ENCODE measurements at places on chromosomes 2 and 18. TPM values are rescaled to one million over a fixed set of nuclear protein-coding genes. Genes with fewer than 3 reads are reported as not detected.

DNA sequence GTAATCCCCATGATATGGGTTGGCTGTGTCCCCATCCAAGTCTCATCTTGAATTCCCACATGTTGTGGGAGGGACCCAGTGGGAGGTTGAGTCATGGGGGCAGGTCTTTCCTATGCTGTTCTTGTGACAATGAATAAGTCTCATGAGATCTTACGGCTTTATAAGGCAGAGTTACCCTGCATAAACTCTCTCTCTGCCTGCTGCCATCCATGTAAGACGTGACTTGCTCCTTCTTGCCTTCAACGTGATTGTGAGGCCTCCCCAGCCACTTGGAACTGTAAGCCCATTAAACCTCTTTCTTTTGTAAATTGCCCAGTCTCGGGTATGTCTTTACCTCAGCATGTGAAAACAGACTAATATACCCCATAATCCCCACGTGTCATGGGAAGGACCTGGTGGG lies 61.9 kb upstream of the LDAH start:
- peaks cover 4% of the 10 kb centered on the region for H3K27me3 ChIP-seq
- H3K4me1 ChIP-seq = no peaks in the 10 kb centered on the region
- no peaks in the 10 kb centered on the region for H3K36me3 ChIP-seq
- H3K27ac ChIP-seq = no peak overlapping the region
- no peak overlapping the region for H3K4me3 ChIP-seq
- DNase-seq = no peak

- H3K4me1 ChIP-seq = no peaks in the 10 kb centered on the region
- no peak overlapping the region for H3K27ac ChIP-seq
- H3K36me3 ChIP-seq = peaks cover 2% of the 10 kb centered on the region
- no peak for DNase-seq
Observed at GRCh38 chr2:8368463-8368862, 313.4 kb upstream of the ID2 start.

Gene RND3
- not detected for total RNA-seq

Gene DSG1
- total RNA-seq = not detected

- H3K27me3 ChIP-seq = peaks cover 10% of the 10 kb centered on the region
- no peak overlapping the region for H3K27ac ChIP-seq
- H3K4me1 ChIP-seq = no peaks in the 10 kb centered on the region
- DNase-seq = no peak
Observed at GRCh38 chr2:199348871-199349270, 108.9 kb downstream of the SATB2 start.

GRCh38 chr2:21005700-21006422 lies 38.0 kb downstream of the APOB start:
- H3K4me3 ChIP-seq = no peak overlapping the region
- DNase-seq = no peak
- H3K4me1 ChIP-seq = no peaks in the 10 kb centered on the region
- H3K27ac ChIP-seq = no peak overlapping the region
- no peaks in the 10 kb centered on the region for H3K36me3 ChIP-seq

DNA sequence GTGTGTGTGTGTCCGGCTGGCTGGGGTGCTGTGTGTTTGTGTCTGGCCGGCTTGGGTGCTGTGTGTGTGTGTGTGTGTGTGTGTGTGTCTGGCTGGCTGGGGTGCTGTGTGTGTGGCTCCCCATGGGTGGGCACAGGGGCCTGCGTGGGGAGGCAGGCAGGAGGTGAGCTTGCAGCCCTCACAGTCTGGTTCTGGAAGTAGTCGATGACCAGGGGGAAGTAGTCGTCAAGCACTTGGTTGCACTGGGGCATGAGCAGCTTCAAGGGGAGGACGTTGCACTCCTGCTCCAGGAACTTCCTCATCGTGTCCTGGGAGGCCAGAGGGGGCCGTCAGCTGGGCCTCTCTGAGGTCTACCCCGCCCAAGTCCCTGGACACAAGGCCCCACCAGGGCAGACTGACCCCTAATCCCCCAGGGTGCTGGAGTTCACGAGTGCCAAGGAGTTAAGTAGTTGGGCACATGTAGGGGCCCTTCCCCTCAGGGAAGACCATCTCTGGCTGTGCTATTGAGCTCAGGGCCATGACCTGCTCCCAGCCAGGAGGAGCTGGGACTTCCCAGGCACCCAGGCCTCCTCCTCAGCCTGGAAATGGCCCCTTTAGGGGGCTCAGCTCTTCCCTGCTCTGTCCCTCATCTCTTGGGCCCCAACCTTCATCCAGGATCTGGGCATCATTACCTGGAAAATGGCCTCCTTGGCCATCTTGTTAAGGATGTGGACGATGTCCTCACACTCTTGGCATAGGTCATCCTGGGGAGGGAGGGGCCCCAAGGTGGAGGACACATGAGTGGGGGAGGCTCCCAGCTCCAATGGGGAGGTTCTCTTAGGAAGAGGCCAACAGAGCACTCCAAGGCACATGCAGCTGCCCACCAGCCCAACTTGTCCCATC lies 1.3 kb downstream of the SFTPB start:
- DNase-seq = no peak
- H3K27ac ChIP-seq = no peak overlapping the region
- no peaks in the 10 kb centered on the region for H3K27me3 ChIP-seq
- H3K4me1 ChIP-seq = no peaks in the 10 kb centered on the region
- no peaks in the 10 kb centered on the region for H3K36me3 ChIP-seq
- no peak overlapping the region for H3K4me3 ChIP-seq

Gene EPB41L3
- 13.4 TPM for total RNA-seq

DNA sequence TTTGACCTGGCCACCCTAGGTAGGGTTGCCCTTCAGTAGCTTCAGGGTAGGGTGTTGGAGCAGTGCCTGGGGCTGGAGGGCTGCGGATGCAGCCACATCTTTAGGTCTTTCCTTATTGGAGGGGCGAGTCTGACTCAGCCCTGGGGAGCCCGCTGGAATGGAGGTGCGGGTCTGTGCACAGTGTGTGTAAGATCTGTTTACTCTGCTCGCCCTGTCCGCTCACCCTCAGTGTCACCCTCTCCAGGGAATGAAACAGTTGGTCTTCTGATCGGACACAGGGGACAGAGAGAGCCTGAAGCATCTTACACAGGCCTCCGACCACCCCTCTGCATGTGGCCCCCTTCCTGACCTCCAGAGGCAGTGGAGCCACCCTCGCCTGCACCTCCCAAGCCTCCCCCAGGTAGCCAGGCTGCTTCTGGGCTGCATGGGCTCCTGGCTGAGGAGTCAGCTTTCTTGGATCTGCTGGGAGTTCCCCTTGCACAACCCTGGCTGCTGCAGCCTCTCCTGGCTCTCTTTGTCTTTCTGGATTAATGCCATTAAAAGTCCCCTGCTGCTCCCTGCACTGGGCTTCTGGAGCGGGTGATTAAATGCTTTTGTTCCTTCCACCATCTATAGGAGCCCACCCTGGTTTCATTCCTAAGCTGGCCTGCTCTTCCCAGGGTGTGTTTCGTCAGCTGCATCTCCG lies 82.6 kb downstream of the ASB1 start:
- no peaks in the 10 kb centered on the region for H3K27me3 ChIP-seq
- H3K36me3 ChIP-seq = no peaks in the 10 kb centered on the region
- DNase-seq = no peak
- no peak overlapping the region for H3K27ac ChIP-seq
- no peak overlapping the region for H3K4me3 ChIP-seq

DNA sequence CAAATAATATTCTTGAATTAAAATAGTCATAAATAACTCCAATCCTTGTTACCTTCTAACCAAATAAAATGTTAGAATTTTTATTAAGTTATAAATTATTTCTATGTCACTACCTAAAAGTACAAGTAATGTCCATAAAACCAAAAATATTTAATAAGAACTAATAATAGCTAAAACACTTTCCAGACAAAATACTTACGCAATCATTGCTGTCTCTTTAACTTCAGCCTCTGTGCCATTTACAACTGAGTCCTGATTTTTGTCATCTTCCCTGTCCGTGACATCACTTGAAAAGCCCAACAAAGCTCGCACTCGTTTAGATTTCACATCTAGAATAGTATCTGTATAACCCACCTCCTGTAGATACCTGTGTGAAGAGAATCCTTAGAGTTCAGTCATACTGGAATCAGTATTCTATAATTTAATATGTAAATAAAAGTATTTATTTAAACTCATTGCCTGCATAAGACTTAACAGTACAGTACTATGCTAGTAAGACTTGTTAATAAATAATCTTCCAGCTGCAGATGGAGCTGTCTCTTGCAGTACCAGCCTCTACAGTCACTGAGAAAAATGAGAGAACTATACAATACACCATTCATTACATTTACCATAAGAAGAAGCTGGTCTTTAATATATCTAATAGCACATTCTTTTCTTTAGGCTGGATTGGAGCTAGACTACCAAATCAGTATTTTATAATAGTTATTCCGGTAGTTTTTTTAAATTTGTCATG lies 63.8 kb downstream of the STRN start:
- H3K27ac ChIP-seq = no peak overlapping the region
- no peaks in the 10 kb centered on the region for H3K27me3 ChIP-seq
- no peak for DNase-seq
- H3K4me3 ChIP-seq = no peak overlapping the region
- peaks cover 5% of the 10 kb centered on the region for H3K36me3 ChIP-seq
- H3K4me1 ChIP-seq = no peaks in the 10 kb centered on the region

- H3K27me3 ChIP-seq = no peaks in the 10 kb centered on the region
- H3K4me3 ChIP-seq = no peak overlapping the region
- H3K36me3 ChIP-seq = no peaks in the 10 kb centered on the region
Observed at GRCh38 chr2:118994172-118994700, 52.2 kb downstream of the MARCO start.

Gene PLEKHH2
- total RNA-seq = 1.5 TPM

Gene PARD6G
- not detected for total RNA-seq

DNA sequence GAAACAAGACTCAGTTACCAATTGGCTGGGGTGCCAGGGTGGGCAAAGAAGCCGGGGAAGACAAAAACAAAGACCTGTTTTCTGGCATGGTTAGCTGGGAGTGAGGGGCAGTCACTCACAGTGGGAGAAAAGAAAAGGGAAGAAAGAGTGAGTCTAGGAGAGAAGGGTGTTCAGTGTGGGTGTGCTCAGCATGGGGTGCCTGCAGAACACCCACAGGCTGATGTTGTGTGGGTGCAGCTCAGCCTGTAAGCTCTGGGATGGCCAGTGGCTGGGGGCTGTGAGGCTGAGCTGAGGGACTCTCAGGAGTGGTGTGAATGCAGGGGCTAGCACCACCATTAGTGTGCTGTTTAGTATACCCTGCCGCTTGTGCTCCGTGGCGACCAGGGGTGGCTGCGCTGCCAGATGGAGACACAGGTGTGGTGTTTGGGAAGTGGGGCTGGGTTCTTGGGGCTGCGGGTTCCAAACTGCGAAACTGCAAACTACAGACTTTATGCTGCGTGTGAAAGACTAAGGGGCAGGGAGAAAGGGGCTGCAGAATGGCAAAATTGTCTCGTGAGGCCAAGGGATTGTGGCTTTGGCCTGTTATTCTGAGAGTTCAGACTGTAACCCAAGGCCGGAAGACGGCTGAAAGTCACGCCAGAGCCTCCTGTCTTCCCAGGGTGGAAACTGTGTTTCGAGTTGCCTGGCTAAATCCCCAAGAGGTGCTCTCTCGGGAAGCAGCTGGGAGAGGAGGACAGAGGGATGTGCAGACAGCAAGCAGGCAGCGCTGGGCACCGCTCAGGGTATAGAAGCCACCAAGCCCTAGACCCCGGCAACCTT lies 156.3 kb downstream of the TTC32 start:
- DNase-seq = no peak
- no peaks in the 10 kb centered on the region for H3K4me1 ChIP-seq
- H3K36me3 ChIP-seq = no peaks in the 10 kb centered on the region
- H3K4me3 ChIP-seq = no peak overlapping the region
- H3K27me3 ChIP-seq = peaks cover 2% of the 10 kb centered on the region

Gene SERPINB7
- not detected for total RNA-seq

GRCh38 chr2:234279637-234280036 lies 217.2 kb downstream of the ARL4C start:
- peaks cover 39% of the 10 kb centered on the region for H3K4me1 ChIP-seq
- no peak for DNase-seq
- peak overlapping the region; percentile 80 for H3K27ac ChIP-seq
- no peak overlapping the region for H3K4me3 ChIP-seq
- H3K27me3 ChIP-seq = no peaks in the 10 kb centered on the region

DNA sequence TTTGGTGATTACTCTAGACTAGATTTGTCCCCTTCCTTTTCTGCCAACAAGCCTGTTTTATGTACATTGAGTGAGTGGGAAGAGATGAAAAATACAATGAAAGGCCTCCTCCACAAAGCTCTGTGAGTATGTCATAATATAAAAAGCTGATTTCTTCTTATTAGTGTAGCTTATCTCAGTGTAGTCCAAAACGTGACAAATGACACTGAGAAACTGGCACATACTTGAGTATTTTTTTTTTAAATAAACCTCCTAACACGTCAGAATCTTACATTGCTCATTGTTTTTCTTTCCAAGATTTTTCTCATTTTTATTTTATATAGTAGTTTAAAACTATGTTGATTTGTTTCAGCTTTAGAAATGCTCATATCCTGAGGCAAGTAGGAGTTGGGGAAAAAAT lies 17.9 kb upstream of the FIGN start:
- no peaks in the 10 kb centered on the region for H3K4me1 ChIP-seq
- DNase-seq = no peak
- no peak overlapping the region for H3K27ac ChIP-seq
- H3K4me3 ChIP-seq = no peak overlapping the region
